ENCODE measurements at places on chromosomes 5 and 9.

GRCh38 chr5:36720688-36721087 lies 114.3 kb downstream of the SLC1A3 start:
- no peak for DNase-seq

GRCh38 chr9:89953824-89954615 lies 349.2 kb downstream of the GADD45G start:
- no peak for DNase-seq

- no peak for DNase-seq
Observed at GRCh38 chr5:167903659-167904058, 387.8 kb upstream of the WWC1 start.

- no peak for DNase-seq
Observed at GRCh38 chr9:73411494-73411893, 259.8 kb downstream of the ANXA1 start.

DNA sequence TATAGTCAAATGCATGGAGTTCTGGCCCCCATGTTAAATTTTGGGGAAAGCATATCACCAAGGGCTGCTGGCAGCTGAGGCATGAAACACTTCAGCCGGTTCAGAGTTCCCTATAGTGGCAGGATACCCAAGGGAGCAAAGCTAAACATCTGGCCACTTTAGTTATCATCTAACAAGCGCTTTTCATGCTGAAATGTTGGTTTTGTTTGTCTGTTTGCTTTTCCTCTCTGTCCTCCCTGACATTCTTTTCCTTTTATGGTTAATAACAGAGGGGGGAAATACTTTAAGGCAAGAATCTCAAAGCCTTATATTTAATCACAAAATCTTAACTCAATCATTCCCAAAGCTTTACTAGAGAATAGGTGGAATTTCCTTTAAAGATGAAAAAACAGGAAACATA lies 11.9 kb downstream of the APBA1 start:
- no peak for DNase-seq

- peak; percentile 49 for DNase-seq
Observed at GRCh38 chr5:133111299-133111698, 59.5 kb downstream of the HSPA4 start.

GRCh38 chr9:112933696-112934095 lies 43.0 kb upstream of the SLC46A2 start:
- no peak for DNase-seq

- no peak for DNase-seq
Observed at GRCh38 chr9:8769153-8769552, 969.6 kb upstream of the DMAC1 start.
